ENCODE measurements at places on chromosomes 4 and X. TPM values are rescaled to one million over a fixed set of nuclear protein-coding genes. Genes with fewer than 3 reads are reported as not detected.

DNA sequence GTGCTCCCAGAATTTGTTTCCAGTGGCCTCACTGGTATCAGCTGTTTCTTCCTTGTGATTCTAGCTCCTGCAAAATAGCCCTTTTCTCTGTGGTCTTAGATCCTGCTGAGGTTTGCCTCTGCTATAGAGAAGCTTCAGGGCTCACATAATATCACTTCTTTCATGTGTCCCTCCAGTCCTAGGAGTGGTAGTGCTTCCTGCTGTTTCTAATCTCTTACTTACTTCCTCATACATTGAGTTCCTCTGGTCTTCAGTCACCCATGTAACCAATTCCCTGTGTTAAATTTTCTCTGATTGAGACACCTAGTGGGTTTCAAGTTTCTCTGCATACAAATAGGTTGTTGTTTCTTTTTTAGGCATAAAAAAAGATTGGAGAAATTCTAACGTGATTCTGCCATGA, 1567.9 kb downstream of the ARAP2 start:
- DNase-seq = no peak

DNA sequence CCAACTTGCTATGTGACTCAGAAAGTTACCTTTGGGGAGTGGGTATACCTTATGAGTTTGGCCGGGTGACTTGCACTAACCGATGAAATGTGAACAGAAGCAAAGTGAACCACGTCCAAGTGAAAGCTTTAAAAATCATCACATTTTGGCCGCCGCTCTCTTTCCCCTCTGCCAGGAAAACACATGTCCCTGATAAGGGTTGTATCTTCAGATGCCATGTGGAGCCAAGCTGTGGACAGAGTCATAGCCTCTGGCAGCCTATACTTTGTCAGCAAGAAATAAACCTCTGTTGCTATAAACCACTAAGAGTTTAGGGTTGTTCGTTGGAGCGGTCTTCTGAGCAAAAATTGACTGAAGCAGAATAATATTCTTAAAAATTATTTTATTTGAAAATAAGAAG, 92.3 kb downstream of the PRDM5 start:
- DNase-seq = no peak

- no peak for DNase-seq
Observed at GRCh38 chrX:125744914-125745313, 421.2 kb downstream of the DCAF12L2 start.

GRCh38 chr4:82043809-82044137, 330.0 kb downstream of the HNRNPD start:
- DNase-seq = no peak

GRCh38 chr4:106746451-106746850, 289.7 kb downstream of the DKK2 start:
- DNase-seq = no peak

DNA sequence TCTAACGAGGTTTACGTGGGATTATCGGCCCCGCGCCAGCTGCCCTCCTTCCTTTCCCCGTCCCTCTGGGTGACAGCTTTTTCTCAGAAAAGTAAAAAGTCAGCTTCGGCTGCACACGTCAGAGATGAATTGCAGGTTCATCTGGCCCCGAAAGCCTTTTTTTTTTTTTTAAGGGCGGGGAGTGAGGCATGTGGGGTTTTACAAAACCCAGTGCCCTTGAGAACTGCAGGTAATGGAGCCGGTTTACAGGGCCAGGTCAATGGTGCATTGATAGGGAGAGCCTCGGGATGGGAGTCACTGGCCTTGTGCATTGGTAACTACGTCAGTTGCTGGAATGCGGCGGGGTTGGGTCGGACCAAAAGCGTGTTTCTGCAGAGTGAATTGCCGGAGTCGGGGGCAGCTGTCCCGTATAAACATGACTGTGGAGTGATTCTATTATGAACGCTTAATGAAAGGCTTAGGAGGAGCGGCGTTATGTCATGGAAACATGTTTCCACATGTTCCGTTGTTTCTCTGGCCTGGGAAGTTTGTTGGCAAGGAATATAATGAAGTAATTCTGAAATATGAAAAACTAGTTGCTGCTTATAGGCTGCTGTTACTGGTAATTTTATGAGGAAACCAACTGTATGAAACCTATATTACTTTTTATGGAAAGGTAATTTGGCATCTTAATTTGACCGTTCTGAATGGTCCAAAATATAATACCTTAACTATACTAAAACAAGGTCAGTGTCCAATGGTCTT, 1.1 kb downstream of the HSPA4L start:
- DNase-seq = no peak

GRCh38 chrX:155108427-155108826, 37.1 kb downstream of the BRCC3 start:
- DNase-seq = no peak

GRCh38 chr4:122577808-122578781, 42.8 kb downstream of the IL21 start:
- DNase-seq = peak; percentile 52

- DNase-seq = no peak
Observed at GRCh38 chr4:2295900-2296442, 34.1 kb upstream of the MXD4 start.

DNA sequence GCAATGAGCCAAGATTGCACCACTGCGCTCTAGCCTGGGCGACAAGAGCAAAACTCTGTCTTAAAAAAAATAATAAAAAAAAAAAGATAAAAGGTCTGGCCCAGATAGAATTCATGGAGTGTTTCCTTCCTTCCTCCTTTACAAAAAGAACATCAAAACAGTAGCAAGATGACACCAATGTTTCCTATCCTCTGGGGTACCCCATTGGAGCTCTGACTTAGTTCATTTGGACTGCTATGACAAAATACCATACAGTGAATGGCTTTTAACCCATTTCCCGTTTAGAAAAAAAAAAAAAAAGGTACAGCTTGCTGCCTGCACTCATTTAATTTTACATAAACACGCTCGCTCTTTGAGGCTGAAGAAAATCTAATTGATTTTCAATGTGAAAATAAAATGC, 89.9 kb upstream of the PRKX start:
- no peak for DNase-seq

- no peak for DNase-seq
Observed at GRCh38 chrX:39935411-39936064, 162.2 kb downstream of the BCOR start.

Gene TNIP3
- total RNA-seq = 20.6 TPM

Gene PRRG1
- total RNA-seq = not detected

Gene P2RY4
- total RNA-seq = not detected

Gene GAGE12E
- total RNA-seq = not detected
